ENCODE measurements at places on chromosomes 13 and 19.

DNA sequence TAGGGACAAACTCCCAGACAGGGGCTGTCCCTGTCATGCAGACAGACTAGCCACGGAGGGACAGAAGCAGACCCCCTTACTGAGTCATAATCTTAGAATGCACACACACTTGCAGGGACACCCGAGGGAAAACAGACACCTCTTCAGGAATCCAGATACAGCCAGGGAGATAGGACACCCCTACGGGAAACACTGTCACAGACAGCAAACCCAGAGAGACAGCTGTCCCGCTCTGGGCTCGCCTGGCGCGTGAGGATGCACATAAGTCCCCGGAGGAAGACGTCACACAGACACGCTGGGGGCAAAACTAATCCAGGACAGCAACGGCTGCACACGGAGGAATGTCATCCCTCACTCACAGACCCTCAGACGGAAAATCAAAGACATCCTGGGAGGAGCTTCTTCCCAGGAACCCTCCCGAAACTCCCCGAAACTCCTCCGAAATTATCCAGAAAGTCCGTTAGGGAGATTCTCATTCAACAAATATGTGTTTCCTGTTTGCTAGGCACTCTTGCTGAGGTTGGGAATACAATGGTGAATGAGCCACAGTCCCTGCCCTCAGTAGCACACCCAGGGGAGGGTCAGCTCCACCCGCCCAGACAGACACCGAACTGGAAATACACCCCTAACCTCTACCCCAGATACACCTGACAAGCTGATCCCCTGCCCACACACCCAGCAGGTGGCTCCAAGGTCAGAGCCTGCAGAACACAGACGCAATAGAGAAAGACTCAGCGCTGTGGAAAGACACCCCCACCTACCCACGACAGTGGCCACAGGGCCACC, 15.2 kb upstream of the TOMM40 start:
- no peak for DNase-seq

DNA sequence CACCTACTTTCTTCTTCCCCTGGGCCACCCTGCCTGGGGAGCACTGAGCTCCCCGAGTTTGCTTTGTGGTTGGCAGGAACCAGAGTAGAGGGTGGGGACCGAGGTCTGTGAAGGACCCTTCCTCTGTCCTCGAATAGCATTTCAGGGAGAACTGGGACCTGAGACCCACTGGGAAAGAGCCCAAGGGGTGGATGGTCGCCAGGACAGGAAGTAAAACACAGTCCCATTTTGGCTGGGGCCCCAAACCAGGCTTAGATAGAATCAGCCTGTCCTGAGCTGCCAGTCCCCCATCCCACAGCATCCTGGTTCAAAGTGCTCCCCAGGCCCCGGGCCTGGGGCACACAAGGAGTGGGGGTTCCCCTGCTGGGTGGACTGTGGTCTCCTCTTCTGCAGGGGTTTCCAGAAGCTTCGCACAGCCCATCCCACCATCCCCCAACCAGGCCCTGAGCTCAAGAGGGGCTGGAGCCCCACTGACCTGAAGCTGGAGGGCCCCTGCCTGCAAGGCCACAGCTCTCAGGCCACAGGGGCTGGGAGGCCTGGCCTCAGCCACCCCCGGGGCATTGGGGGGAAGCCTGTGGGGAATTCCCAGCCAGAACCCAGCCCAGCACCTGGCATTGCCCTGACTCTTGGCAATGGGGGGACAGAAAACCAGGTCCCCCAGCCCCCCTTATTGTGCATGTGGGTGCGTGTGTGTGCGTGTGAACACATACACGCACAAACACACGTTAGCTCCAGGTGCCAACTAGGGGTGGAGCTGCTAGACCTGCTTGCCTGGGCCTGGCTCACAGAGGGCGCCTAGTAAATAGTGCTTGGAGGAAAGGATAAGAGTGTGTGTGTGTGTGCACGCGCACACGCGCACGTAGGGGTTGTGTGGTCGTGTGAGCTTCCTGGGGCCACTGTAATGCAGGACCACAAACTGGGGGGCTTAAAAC, 995 bp upstream of the MKNK2 start:
- DNase-seq, result no peak

DNA sequence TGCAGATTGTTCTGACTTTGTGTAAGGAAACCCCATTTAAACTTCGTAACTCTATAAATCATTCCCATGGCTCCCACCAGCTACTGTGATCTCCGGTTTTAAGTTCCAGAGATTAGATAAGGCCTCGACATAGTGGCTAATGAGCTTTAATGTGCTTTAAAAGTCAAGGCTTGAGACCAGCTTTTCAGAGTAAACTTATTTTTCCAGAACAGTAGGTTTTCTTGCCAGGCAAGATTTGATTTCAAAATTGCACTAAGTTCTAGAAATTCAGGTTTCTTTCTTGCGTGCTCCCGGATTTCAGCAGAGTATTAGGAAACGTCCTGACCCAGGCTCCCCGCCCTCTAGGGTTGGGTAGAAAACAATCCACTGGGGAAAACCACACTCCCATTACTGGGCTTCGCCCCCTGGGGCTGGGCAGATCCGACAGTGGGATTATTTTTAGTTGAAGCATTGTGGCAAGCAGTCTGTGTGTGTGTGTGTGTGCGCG, 43.3 kb downstream of the CRYL1 start:
- no peak for DNase-seq

DNA sequence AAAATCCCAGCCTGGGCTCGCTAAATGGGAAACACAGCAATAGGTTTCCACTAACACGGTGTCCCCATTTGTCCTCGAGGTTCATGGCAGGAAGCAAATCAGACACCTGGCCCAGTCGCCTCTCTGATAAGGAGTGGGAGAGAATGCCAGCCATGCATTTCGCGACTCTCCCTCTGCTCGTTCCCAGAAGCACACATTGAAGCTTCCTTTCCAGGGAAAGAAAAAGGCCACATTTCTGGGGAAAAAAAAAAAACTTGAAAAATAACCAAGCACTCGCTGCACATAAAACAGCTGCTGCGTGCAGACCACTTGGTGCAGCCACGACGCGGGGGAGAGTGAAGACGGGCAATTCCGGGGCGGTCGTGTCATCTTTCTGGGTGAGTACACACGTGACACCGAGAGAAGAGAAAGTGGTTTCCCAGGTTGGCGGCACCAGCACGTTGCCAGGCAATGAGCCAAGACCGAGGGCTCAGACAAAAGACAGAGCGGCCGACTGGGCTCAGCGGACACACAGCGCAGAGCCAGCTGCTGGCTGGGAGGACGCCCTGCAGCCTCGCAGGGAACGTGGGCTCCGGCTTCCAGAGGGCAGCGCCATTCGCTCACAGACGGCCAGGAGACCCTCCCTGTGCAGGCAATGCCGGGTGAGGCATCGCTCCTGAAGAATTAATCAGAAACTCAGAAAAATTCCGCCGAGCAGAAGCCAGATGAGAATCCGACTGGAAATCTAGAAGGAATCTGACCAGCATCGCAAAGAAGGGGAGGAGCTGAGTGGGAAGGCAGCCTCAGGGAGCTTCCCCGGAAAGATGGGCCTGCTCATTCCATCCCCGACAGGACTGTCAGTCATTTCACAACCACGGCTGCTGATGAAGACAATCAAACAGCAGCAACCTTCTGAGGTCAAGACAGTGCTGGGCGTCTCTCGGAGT, 83.2 kb upstream of the IRS2 start:
- DNase-seq, result peak; percentile 5

DNA sequence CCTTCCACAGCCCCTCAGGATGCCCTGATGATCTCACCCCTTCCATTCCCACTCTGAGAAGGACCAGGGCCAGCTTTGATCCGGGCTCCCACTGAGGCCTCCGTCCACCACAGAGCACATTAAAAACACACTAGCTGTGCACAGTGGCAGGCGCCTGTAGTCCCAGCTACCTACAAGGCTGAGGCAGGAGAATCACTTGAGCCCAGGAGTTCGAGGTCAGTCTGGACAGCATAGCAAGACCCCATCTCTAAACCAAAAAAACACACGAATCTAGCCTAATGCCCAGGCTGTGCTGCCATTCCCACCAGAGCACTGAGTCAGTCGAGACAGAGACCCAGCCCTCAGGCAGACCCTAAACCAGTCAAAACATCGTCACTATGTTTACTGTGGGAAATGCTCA, 14.1 kb downstream of the RFX1 start:
- no peak for DNase-seq

- no peak for DNase-seq
Measured at GRCh38 chr13:52929846-52930245, 81.4 kb upstream of the PCDH8 start.

GRCh38 chr13:44814836-44815235, 174.4 kb downstream of the NUFIP1 start:
- no peak for DNase-seq

DNA sequence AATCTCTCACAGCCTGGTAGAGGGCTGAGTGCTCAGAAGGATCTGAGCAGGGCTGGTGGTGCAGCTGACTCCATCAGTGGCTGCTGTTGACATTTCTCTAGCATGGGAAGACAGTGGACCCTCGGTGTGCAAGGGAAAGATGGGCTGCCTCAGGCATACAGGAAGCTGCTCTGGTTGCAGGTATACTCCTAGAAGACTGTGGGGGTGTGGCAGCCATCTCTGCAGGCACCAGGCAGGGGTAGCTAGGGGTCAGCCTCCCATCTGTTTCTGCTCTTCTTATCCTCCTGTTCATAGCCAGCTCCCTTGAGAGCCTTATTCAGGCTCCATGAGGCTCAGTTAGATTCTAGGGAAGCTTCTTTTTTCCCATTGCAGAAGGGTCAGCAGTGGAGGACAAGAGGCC, 475.5 kb downstream of the TSHZ3 start:
- no peak for DNase-seq

DNA sequence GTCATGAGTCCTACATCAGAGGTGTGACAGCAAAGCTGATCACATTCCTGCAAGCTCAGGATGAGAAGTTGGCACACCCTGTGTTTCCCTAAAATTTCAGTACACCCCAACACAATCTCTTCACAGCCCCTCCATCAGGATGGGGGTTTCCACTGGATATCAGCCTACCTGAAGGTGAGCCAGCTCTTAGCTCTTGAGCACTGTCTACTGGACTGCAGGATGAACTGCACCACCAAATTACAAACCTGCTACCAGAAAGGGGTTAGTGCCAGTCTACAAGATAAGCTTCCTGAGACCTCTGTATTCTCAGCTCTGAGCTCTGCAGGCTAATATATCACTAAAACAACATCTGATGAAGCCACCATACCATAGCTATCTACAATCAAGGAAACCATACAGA, 1616.2 kb upstream of the SPRY2 start:
- no peak for DNase-seq

DNA sequence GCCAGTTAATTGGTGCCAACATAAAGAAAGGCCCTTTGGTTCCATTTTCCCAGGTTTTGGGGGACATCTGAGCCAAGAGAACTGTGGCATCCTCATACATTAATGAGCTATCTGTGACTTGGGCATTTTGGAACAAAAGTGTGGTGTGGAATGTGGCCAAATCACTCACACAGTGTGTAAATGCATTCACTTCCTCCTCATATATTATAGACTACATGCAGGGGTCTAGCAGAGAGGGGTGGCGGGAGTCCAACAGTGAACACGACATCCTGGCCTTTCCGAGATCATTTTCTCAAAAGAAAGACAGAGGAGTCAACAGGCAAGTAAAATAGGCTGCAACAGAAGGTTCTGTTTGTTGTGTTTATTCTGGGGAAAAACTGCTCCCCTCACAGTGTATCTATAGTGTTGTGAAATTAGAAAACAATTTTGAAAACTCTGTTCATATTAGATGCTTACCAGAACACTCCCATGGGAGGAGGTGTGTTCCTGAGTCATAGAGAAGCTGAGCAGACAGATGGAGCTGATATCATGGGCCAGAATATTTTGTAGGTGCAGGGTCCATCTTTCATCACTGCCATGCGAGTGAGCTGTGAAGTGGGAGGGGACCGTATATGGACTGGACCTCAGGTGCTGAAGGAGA, 36.9 kb downstream of the PABPC3 start:
- no peak for DNase-seq

Measured in AG09309 (cell line).